ENCODE measurements at places on chromosomes 16 and 17. TPM values are rescaled to one million over a fixed set of nuclear protein-coding genes. Genes with fewer than 3 reads are reported as not detected.

DNA sequence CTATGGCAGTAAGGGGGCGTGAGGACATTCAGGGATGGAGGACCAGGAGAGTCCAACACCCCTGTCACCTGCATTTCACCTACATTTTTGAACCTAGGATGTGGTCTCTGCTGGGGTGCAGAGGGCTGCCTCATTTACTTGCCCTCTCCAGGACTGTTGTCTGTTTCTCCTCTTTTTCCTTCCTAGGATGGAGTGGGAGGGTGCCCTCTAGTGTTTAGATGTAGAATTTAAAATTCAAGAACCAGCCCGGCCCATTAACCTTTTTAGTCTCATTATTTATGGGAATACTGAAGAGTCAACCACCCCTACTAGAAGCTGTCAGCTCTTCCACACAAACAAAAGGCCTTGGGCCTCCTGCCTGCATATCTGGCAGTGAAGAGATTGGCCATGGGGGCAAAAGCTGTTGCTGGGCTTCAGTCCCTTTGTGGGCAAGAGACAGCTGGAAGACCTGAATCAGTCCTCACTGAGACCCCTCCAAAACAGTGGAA lies 2.5 kb upstream of the STARD3 start:
- no peak for DNase-seq

GRCh38 chr17:31690151-31690551 lies 168.9 kb downstream of the COPRS start:
- no peak for DNase-seq

DNA sequence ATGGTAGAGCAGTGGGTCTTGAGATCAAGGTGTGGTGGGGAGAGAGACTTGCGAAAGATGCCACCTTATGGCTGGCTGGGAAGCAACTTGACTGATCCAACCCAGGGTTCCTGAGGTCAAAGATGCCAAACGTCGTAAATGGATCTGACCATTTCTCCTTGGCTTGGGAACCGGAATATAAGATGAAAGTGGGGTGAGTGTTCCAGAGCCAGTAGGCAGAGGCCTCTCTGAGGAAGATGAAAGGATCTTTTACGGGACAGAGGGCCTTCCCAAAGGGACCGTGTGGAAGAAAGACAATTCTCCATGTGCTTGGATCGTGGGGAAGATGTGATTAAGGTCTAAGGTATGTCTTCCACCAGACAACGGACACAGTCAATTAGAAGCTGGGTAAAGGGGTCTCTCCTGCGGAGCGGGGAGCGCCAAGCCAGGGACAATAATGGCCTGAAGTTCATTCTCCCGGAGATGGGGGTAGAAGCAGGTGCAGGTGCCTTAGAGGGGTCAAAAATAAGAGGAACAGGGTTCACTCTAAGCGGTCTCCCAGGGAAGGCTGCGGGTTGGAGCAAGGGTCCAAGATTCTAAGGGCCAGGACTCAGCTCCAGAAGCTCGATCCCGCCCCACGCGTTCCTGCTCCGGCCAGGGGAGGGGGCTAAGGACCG lies 800 bp downstream of the FXR2 start:
- DNase-seq: no peak

GRCh38 chr16:50651835-50652438 lies 29.2 kb downstream of the SNX20 start:
- no peak for DNase-seq

The PDK2 gene
- 42.8 TPM for total RNA-seq

Data from aorta (tissue), 5 donors.